ENCODE measurements at places on chromosomes 1 and 21.

GRCh38 chr1:30942326-30942963 is 33.9 kb upstream of the SDC3 start:
- DNase-seq: no peak

DNA sequence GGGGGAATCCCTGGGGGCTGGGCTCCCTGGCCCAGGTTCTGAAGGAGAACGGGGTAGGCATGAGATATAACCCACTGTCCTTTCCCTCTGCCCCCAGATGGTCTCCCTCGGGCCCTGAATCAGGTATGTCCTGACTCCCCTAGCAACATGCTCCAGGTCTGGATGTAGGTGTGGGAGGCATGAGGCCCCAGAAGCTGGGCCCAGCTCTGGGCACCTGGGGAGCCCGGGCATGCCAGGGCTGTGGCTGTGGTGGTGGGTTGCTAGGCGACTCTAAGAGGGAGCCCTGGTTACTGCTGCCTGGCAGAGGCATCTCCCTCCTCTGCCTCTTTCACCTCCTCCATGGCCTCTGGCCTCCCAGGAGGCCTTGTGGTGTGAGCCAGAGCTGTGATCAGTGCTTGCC is 16.2 kb downstream of the FOXO6 start:
- DNase-seq: no peak

- no peak for DNase-seq
Observed at GRCh38 chr1:117959364-117959763, 29.8 kb downstream of the WDR3 start.

DNA sequence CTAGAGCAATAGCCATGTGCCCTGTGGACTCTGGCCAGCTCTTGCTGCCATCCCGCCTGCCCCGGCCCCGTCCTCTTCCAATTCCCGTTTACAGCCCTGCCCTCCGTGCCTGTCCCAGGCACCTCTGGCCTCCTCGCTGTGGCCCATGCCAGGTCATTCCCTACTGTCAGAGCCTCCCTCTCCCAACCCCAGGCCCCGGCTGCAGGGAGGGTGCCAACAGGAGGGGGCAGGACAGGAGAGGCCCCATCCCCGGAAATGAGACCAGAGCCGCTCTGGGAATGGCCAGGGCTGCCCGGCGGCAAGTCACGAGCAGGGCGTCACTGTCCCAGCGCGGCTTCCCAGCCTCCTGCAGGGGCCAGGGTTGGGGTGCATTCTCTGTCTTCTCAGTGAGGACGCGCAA is 23.5 kb upstream of the TSPEAR start:
- no peak for DNase-seq

GRCh38 chr1:112263042-112263441 is 133.0 kb upstream of the CTTNBP2NL start:
- no peak for DNase-seq

DNA sequence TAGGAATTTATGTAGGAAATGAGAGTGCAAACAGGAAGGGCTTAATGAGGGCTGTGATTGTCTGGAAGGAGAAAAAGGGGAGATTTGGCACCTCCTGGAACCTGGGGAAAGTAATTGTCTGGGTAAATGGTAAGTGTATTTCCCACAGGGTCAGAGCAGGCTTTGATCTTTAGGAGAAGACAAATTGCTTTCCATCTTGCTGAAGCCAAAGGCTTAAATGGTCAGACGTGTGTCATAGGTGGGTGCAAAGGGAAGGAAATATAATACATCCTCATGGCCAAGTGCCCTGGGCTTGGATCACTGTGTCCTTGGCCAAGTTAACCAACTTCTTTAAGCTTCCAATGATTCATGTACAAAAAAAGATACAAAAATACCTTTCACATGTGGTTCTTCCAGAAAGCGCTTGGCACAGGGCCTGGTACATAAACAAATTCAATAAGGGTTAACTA is 1.3 kb upstream of the DUSP23 start:
- DNase-seq: no peak

GRCh38 chr1:58395355-58395754 is 151.2 kb downstream of the OMA1 start:
- no peak for DNase-seq

DNA sequence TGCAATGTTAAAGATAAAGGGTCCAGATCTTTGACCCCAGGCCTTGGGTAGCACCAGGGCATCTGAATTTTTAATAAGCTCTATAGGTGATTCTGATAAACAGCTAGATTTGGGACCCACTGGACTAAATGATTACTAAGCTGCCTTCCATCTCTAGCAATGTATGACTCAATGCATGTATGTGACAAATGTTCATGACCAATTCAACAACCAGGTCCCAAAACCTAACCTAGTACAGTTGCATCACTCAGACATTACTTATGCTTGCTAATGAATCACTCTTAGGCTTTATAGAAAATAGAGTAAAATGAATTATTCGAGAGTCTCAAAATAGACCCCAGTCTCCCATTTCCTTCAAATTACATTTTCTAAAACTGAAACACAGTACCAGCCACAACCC is 35.5 kb downstream of the RCAN1 start:
- DNase-seq: no peak

- no peak for DNase-seq
Observed at GRCh38 chr1:159266832-159267231, 35.3 kb upstream of the FCER1A start.

DNA sequence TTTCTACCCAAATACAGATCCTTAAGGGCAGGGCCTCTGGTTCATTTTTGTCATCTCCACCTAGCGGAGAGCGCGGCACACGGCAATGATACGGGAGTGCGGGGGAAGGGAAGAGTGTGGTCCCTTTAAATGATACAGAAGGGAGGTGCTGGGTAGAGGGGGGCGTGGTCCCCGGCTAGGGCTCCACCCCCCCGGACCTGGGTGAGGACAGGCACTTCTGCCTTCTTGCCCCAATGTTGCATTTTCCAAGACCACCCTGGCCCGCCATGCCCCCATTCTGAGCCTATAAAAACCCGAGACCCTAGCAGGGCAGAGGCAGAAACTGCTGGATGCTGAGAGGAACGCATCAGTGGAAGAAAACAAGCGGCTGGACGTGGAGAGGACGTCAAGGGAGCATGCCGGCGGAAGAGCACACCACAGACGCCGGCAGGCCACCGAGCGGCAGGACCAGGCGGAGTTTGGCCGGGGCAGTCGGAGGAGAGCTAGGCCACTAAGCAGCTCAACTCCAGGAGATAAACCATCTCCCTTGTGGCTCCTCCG is 30.0 kb downstream of the LRRC3 start:
- peak; percentile 8 for DNase-seq

GRCh38 chr1:234944439-234945344 is 183.9 kb downstream of the TOMM20 start:
- DNase-seq: no peak

DNA sequence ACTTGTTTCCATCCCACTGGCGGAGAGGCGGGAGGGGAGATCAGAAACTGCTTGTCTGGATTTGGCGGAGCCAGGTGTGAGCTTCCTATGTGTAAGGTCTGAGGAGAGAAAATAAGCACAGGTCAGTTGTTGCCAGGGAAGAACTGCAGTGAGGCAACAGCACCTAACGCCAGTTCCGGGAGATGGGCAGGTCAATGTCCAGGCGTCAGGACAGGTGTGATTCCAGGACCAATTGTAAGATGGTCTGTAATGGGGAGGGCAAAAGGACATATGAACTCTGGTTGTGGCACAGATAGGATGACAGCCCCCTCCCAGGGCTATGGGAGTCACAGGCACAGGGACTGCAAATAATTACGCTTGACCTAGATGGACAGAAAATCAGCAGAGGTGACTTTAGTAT is 9.6 kb upstream of the KCNE1 start:
- no peak for DNase-seq

DNA sequence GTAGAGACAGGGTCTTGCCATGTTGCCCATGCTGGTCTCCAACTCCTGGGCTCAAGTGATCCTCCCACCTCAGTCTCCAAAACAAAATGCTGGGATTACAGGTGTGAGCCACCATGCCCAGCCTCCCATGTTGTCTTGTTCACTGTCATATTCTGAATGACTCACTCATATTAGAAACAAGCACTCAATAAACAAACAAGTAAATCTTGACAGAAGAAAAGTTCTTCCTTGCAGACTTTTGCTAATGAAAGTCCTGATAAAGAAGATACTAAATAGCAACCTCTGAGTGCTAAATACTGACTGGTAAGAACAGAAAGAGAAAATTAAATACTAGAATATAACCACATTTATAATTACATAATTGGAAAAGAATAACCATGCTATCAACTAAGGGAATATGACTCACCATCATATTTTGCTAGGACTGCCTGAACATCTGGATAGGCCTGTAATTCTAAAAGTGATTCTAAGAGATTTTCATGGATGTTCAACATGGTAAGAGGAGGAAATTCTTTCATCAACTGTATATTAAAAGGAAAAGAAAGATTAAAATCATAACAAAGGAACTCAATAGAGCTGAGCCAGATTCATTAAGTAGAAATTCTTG is 37.3 kb downstream of the ST7L start:
- no peak for DNase-seq

- DNase-seq: no peak
Observed at GRCh38 chr1:66505671-66506392, 28.1 kb upstream of the SGIP1 start.

DNA sequence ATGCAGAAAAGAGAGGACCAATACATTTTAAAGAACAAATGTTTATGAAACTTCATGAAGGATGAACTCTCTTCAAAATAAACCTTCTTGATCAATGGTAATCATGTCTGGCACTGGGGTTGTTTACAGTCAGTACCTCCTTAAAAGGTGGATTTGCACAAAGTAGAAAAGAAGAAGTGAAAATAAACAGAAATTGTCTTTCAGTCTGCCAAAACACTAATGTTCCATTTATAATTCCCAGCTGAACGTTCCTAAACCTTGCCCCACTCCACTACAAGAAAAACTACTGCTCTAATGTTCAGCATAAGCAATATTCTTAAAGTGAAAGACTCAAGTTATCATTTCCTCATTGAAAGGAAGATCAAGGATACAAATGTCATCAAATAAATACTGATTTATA is 86.2 kb downstream of the EIF4G3 start:
- DNase-seq: no peak

DNA sequence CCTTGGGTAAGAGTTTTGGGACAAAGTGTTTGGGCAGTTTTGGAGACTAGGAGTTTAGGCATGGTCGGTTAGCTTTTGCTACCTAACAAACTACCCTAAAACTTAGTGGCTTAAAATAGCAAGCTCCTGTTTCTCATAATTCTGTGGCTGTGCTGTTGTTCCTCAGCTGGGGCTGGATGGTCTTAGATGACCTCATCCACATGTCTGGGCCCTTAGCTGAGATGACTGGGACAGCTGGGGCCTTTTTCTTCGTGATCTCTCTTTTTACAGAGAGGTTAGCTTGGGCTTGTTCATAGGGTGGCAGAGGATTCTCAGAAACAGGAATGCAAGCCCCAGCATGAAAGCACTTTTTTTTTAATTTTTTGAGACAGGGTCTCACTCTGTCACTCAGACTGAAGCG is 6.6 kb downstream of the ATP1A4 start:
- no peak for DNase-seq

- DNase-seq: no peak
Observed at GRCh38 chr1:244053831-244054230, 2.7 kb downstream of the ZBTB18 start.

GRCh38 chr1:175481126-175482070 is 262.0 kb downstream of the TNR start:
- DNase-seq: no peak

DNA sequence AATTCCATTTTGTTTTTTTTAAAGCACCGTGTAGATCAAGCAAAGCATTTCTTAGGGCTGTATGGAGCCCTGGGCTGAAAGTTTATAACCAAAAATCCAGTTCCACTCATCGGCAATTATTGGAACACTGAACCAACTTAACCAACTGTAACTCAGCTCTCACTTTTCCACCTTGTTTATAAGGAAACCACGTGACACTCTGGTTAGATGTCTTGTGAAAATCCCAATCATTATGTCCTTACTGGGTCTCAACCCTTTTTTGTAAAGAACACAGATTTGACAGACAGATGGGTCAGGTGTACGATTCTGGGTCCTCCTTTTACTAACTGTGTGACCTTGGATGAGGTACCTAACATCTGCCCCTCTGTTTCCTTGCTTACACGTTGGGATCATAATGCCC is 6.2 kb downstream of the PLA2G5 start:
- no peak for DNase-seq

DNA sequence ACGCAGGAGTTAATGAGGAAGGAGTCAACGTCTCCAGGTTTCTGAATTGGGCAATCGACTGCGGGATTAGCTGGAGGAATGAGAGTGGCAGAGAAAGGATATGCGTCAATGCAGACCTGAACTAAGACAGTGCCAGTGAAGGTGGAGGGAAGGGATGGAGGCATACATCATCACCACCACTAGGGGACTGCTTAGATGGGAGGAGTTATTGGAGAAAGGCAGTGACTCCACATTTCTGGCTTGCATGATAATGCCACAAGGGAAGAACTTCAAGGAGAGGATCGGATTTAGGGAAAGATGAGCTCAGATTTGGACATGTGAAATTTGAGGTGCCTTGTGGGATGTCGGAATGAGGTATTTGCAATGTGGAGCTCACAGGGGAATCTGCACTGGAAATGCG is 17.5 kb downstream of the VASH2 start:
- DNase-seq: no peak

GRCh38 chr1:236154671-236155398 is 12.5 kb downstream of the GPR137B start:
- DNase-seq: no peak

DNA sequence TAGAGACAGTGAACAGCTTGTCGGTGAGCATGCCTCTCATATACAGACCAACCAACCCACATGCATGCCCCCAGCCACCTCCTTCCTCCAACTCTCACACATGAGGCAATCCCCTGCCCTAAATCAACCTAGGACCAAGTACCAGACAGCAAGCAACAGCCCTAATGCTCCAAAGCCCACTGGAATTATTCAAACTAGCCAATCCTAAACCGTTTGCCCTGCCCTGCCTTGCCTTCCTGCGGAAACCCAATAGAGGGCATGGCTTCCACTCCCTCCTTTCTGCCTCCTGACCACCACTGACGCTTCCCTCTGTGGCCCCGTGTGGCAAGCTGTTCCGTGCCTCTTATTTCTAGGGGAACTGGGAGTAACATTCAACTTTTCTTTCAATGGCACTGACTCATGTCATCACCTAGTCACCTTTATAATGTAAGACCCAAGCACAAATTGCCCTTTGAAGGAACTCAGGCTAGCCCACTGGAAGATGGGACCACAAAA is 129.3 kb upstream of the GJB5 start:
- no peak for DNase-seq

DNA sequence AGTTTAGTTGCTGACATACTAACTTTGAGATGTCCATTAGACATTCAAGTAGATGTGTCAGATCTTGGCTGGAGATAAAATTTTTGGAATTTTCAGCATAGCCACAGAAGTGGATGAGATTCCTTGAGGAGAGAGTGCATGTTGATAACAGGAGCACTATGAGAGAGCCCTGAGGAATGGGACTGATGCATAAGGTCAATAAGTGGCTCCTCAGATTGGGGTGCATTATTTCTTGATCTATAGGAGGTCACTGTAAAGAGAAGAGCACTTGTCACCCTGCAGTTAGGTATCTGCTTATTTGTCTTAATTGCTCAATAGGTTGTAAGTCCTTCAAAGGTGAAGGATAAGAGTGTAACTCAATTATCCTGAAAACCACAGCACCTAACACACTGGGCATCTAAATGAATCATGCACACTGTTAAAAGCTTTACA is 52.0 kb upstream of the TACSTD2 start:
- DNase-seq: no peak

GRCh38 chr21:46442938-46443337 is 15.8 kb upstream of the DIP2A start:
- no peak for DNase-seq

GRCh38 chr1:111723871-111724270 is 15.3 kb downstream of the INKA2 start:
- no peak for DNase-seq
